ENCODE measurements at places on chromosomes 16 and 17.

DNA sequence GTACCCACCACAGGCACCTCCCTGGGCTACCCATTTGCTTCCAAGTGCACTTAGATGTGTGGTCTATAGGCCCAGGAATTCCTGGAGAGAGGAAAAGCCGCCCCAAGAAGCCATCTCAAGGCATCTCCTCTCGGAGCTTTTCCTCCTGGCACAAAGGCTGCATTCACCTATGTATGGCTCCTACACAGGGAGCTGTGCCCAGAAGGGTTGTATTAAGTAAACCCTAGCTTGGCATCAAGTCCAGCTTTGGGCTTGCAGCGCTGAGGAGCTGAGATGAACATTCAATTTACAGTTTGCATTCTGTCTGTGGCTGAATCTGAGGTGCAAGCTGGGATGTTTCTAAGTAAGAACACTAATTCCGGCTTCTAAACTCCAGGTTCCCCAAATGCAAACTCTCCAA is 81.3 kb downstream of the CDYL2 start:
- no peak for DNase-seq

DNA sequence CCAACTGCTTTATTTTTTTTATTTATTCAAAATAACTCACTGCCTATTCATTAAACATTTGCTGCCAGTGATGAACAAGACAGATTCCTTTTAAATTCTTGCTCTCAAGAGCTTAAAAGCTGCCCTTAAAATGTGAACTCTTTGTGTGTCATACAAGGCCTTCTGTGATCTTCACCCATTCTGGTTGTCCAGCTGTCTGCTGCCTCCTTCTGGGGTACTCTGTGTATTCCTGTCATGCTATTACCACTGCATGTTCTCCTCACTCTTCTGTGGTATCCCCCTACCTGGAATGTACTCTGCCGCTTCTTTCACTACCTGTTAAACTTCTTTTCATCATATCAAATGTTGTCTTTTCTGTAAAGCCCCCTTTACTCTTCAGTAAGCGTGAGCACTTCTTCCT is 165.8 kb downstream of the CHD9 start:
- no peak for DNase-seq

- DNase-seq = no peak
Measured at GRCh38 chr17:8697323-8697741, 47.3 kb downstream of the CCDC42 start.

DNA sequence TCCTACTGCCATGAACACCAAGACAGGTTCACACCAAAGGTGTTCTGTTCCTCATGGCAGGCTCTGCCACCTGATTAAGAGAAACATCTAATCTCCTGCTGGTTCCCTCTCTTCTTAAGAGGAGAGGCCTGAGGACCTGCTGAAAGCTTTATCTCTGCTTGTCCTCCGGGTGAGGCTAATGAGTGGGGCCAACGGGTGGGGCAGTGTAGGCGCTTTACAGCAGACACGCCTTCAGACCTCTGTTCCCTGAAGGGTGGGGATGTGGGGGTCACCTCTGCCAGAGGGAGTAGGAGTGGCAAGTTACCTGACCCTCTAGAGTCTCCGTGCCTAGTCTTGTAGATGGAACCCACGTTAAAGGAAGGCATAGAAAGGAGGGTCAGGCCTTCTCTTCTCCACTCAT is 4.2 kb upstream of the MRM1 start:
- no peak for DNase-seq

DNA sequence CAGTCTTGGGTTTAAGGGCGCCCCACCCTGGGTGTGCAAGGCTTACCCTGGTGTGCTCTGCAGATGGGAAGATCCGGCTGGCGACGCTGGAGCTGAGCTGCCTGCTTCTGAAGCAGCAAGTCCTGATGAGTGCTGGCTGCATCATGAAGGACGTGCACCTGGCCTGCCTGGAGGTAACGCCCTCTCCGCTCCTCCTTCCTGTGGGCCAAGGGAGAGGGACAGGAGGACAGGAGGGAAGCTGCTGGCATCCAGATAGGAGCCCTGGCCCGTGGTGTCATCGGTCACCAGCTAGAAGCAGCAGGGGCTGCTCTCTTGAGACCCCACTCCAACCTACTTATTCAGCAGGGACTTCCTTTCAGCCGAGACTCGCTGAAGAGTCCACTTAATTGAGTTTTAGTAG is 97.8 kb downstream of the CLEC16A start:
- no peak for DNase-seq

DNA sequence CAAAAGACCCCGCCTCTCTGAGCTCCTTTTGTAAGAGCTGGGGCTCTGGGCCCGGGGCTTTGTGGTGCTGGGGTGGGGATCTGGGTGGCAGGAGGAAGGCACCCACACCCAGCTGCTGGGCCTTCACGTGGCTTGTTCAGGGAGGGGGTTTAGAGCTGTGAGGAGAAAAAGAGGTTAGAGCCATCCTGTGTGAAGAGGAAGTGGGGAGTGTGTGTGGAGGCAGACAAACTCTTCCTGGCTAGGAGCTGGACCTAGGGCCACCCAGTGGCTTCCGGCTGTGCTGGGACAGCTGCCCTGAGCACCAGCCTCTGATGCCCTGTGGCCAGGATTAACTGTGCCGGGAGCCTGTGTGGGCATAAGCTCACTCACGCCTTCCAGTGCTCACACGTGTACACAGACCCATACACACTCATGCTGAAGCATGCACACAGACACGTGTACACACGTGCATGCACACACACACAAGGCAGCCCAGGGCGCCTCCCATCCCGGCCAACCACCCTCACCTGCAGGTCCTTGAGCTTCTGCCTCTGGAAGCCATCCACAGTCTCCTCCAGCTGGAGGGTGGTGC is 7.4 kb downstream of the CIBAR2 start:
- DNase-seq = no peak

DNA sequence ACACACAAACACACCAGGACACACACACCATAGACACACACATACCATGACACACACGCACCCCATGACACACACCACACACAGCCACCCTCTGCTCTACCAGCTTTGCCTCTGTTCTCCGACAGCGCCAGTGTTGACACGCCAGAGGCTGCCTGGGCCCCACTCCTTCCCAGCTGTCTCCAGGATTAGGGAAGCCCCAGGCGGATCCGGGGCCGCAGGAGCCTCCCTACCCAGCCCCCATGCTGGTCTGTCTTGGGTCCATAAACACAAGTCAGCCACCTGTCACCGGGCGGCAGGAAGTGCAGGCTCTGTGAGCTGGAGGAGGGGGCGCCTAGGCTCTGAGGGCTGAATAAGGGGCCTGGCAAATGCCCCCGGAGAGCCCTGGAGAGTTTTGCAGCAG is 10.5 kb downstream of the TBC1D16 start:
- no peak for DNase-seq

GRCh38 chr17:606508-607250 is 108.0 kb downstream of the VPS53 start:
- no peak for DNase-seq

Data from omental fat pad (tissue), 4 donors.